Esophagus muscularis mucosa (tissue), 4 donors: ENCODE measurements at places on chromosomes 13 and 19.

GRCh38 chr19:42295831-42296525 lies 6.0 kb upstream of the PRR19 start:
- peak; percentile 95 for DNase-seq
- peaks cover 46% of the 10 kb centered on the region for H3K36me3 ChIP-seq
- H3K27me3 ChIP-seq: no peaks in the 10 kb centered on the region
- no peaks in the 10 kb centered on the region for H3K4me1 ChIP-seq
- H3K4me3 ChIP-seq: no peak overlapping the region

- H3K36me3 ChIP-seq: no peaks in the 10 kb centered on the region
- no peaks in the 10 kb centered on the region for H3K27me3 ChIP-seq
- H3K27ac ChIP-seq: peak overlapping the region; percentile 86
- H3K4me3 ChIP-seq: peak overlapping the region; percentile 60
Observed at GRCh38 chr19:3046698-3047495, 15.4 kb downstream of the TLE5 start.

- peaks cover 24% of the 10 kb centered on the region for H3K36me3 ChIP-seq
- H3K4me1 ChIP-seq: peaks cover 21% of the 10 kb centered on the region
- peak; percentile 4 for DNase-seq
Observed at GRCh38 chr19:57241176-57241575, 744 bp downstream of the ZNF805 start.

DNA sequence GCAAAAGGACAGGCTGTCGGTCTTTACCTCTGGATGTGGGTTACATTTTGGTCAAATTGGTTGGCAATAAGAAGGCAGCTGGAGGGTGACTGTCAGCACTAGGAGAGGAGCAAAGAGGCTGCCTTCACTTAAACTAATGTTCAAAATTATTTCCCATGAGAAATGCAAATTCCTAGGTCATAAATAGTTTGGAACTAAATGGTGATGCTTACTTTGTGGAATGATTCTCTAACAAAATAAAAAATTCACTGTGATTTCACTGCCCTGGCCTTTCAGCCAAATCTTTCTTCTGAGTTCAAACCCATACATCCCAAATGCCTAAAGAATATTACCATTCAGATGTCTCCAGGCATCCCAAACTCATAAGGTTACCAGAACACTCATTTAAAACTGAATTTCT lies 25.0 kb upstream of the OXGR1 start:
- H3K27me3 ChIP-seq: no peaks in the 10 kb centered on the region
- peaks cover 4% of the 10 kb centered on the region for H3K4me1 ChIP-seq
- no peak overlapping the region for H3K27ac ChIP-seq

- H3K27me3 ChIP-seq: peaks cover 27% of the 10 kb centered on the region
- peaks cover 28% of the 10 kb centered on the region for H3K4me1 ChIP-seq
- H3K4me3 ChIP-seq: peak overlapping the region; percentile 64
- H3K27ac ChIP-seq: peak overlapping the region; percentile 26
Observed at GRCh38 chr19:5339950-5340636, 519 bp downstream of the PTPRS start.

DNA sequence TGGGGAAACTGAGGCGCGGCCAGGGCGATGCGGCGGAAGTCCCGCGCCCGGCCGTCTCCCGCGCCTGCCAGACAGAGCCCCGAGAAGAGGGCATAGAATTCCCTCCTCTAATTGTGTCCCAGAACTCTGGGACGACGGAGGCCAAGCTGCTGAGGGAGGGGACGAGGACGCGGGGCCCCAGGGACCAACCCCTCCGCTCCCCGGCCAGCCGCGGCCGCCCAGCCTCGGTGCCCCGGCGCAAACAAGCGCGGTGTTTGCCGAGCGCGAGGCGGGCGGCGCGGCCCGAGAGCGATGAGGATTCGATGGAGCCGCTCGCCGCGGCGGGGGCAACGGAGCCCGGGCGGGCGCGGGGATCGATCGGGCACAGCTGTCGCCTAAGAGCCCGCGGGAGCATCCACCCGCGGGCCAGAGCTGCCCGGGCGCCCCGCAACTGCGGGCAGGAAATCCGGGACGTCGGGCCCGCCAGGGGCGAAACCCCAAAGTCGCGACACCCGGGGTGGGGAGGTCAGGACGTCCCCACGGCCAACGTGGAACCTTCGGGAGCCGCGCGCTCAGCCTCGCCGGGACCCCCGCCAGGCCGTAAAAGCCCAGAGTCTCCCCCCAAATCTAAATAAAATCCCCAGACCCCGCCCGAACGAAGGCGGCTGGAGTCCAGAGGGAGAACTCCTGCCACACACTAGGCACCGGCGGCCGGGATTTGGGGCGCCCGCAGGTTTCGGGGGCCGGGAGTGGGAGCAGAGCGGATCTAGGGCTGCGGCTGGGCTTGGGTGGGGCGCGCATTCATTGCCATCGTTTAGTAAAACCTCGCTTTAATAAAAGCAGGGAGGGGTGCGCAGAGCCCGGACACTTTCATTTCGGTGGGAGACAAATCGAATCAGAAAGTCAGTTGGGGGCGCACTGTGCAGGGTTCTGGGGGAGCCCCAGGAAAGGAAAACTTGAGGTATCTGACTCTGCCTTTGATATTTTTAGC lies 3.6 kb upstream of the ONECUT3 start:
- peak overlapping the region; percentile 33 for H3K4me3 ChIP-seq
- no peak overlapping the region for H3K27ac ChIP-seq
- H3K4me1 ChIP-seq: peaks cover 35% of the 10 kb centered on the region
- DNase-seq: no peak

DNA sequence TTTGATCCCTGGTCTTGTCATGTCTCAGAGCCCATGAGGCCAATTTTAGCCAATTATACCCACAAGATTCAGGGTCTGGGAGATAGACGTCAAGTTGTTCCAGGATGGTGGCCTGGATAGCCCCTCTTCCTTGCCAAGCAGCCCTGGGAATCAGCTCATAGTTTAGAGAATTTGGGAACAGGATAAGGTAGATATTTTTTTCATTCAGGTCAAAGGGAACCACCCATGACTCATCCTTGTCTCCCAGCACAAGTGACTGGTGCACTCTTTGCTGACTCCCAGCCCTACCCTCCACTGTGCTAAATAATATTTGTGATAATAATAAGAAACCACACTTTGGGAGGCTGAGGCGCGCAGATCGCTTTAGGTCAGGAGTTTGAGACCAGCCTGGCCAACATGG lies 17.1 kb upstream of the S1PR4 start:
- no peaks in the 10 kb centered on the region for H3K27me3 ChIP-seq
- peaks cover 7% of the 10 kb centered on the region for H3K4me1 ChIP-seq
- no peak for DNase-seq
- H3K4me3 ChIP-seq: no peak overlapping the region
- no peaks in the 10 kb centered on the region for H3K36me3 ChIP-seq

- DNase-seq: no peak
- H3K36me3 ChIP-seq: peaks cover 37% of the 10 kb centered on the region
- peak overlapping the region; percentile 98 for H3K27ac ChIP-seq
- no peaks in the 10 kb centered on the region for H3K27me3 ChIP-seq
- peaks cover 55% of the 10 kb centered on the region for H3K4me1 ChIP-seq
- H3K4me3 ChIP-seq: no peak overlapping the region
Observed at GRCh38 chr19:42287017-42287826, 14.7 kb upstream of the PRR19 start.

DNA sequence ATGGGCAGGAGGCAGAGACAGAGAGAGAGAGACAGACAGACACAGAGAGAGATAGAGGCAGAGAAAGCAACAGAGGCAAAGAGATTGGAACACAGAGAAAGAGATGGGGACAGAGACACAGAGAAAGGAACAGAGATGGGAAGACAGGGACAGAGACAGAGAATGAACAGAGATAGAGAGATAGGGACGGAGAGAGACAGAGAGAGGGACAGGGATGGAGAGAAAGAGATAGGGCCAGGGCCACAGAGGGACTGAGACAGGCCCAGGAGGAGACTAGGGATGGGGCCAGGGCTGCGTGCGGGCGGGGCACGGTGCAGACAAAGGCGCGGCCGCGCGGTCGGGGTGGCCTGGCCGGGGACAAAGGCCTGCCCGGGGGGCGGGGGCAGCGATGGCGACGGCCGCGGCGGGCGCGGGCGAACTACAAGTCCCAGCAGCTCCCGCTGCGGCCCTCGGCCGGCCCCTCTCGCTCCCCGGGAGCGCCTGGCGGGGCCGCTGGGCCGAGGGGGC lies at the start of gene ZNF358:
TSS of gene ZNF358 (plus strand) at position 459 of the 507 bp plus-strand sequence. CDS start 3,140 bp downstream, outside the sequence.
- H3K36me3 ChIP-seq: peaks cover 16% of the 10 kb centered on the region
- no peaks in the 10 kb centered on the region for H3K27me3 ChIP-seq
- DNase-seq: no peak
- H3K27ac ChIP-seq: peak within 1 kb of the TSS; percentile 92
- H3K4me1 ChIP-seq: peaks cover 38% of the 10 kb centered on the region

GRCh38 chr13:79374578-79374977 lies 31.5 kb downstream of the RBM26 start:
- H3K36me3 ChIP-seq: peaks cover 70% of the 10 kb centered on the region
- no peaks in the 10 kb centered on the region for H3K4me1 ChIP-seq
- H3K27ac ChIP-seq: no peak overlapping the region
- H3K4me3 ChIP-seq: no peak overlapping the region

GRCh38 chr13:74703855-74704387 lies 569.7 kb upstream of the KLF12 start:
- H3K4me1 ChIP-seq: no peaks in the 10 kb centered on the region
- H3K27me3 ChIP-seq: no peaks in the 10 kb centered on the region
- no peak overlapping the region for H3K4me3 ChIP-seq
- H3K27ac ChIP-seq: no peak overlapping the region
- DNase-seq: no peak
- no peaks in the 10 kb centered on the region for H3K36me3 ChIP-seq

DNA sequence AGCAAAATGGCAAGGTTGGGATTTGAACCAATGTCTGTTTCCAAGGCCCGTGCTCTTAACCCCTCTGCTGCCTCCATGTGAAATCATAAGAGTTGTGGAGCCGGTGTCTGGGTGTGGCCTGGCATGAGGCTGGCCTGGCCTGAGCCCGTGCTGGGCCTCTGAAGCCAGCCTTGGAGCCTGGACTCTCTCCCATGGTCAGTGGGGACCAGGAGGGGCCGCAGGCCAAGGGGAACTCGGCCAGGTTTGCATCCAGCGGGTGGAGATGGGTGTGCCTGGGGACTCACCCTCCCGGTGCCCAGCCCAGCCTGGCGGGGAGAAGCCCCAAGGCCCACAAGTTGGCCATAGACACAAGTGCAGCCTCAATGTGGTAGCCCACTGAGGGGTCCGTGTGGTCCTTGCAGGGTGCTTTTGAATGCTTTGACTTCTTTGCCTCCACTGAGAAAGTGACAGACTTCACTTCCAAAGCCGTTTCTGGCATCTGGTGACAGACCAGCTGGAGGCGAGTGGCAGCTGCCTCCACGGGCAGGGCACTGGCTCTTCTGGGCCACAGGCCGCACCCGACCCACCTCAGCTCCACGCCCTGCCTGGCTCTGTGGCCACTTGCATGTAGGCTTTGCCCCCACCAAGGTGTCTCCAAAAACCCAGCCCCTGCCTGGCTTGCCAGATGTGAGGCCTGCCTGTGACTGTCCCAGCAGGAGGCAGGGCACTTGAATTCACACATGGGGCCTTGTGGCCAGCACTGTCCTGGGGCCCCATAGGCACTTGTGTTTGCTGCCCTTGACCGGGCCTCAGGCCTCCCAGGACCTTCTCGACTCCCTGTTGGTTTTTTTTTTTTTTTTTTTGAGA lies 26.2 kb upstream of the NCCRP1 start:
- no peak overlapping the region for H3K27ac ChIP-seq
- no peaks in the 10 kb centered on the region for H3K27me3 ChIP-seq
- H3K36me3 ChIP-seq: peaks cover 11% of the 10 kb centered on the region
- no peak overlapping the region for H3K4me3 ChIP-seq
- DNase-seq: no peak

GRCh38 chr13:66849706-66850105 lies 380.4 kb downstream of the PCDH9 start:
- no peaks in the 10 kb centered on the region for H3K4me1 ChIP-seq
- no peak overlapping the region for H3K27ac ChIP-seq
- H3K27me3 ChIP-seq: no peaks in the 10 kb centered on the region

- peak overlapping the region; percentile 90 for H3K4me3 ChIP-seq
- peak overlapping the region; percentile 94 for H3K27ac ChIP-seq
- H3K36me3 ChIP-seq: no peaks in the 10 kb centered on the region
- no peak for DNase-seq
Observed at GRCh38 chr13:111153977-111154332, 38.8 kb downstream of the ARHGEF7 start.

DNA sequence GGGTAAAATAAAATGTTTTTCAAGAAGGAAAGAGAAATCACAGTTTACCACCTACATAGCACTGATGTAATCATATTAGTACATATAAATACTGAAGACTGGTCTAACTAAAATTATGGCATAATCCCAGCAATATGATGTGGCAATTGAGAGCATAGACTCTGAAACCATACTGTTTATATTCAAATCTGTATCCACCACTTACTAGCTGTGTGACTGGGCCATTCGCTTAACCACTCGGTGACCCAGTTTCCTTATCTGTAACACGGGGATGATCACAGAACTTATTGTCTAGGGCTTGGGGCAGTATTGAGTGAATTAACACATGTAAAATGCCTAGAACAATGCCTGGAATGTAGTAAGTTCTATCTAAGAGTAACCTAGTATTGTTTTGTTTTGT lies 13.1 kb upstream of the GTF3A start:
- H3K27me3 ChIP-seq: no peaks in the 10 kb centered on the region
- peaks cover 8% of the 10 kb centered on the region for H3K4me1 ChIP-seq
- H3K4me3 ChIP-seq: no peak overlapping the region
- H3K27ac ChIP-seq: no peak overlapping the region
- no peak for DNase-seq

GRCh38 chr13:37475966-37476365 lies 122.6 kb downstream of the POSTN start:
- H3K4me1 ChIP-seq: no peaks in the 10 kb centered on the region
- H3K27ac ChIP-seq: no peak overlapping the region
- H3K36me3 ChIP-seq: no peaks in the 10 kb centered on the region

GRCh38 chr13:95644601-95645052 lies at the start of gene DZIP1:
Gene DZIP1 (minus strand): TSS chr13:95644706. CDS start chr13:95642029, 2,677 bp downstream.
- H3K4me1 ChIP-seq: peaks cover 24% of the 10 kb centered on the region
- H3K4me3 ChIP-seq: peak within 1 kb of the TSS; percentile 74
- H3K36me3 ChIP-seq: no peaks in the 10 kb centered on the region
- H3K27me3 ChIP-seq: peaks cover 26% of the 10 kb centered on the region
- H3K27ac ChIP-seq: peak within 1 kb of the TSS; percentile 67

- no peaks in the 10 kb centered on the region for H3K36me3 ChIP-seq
- H3K27me3 ChIP-seq: no peaks in the 10 kb centered on the region
- H3K4me1 ChIP-seq: peaks cover 11% of the 10 kb centered on the region
Observed at GRCh38 chr13:21735701-21736401, 65.0 kb downstream of the FGF9 start.

DNA sequence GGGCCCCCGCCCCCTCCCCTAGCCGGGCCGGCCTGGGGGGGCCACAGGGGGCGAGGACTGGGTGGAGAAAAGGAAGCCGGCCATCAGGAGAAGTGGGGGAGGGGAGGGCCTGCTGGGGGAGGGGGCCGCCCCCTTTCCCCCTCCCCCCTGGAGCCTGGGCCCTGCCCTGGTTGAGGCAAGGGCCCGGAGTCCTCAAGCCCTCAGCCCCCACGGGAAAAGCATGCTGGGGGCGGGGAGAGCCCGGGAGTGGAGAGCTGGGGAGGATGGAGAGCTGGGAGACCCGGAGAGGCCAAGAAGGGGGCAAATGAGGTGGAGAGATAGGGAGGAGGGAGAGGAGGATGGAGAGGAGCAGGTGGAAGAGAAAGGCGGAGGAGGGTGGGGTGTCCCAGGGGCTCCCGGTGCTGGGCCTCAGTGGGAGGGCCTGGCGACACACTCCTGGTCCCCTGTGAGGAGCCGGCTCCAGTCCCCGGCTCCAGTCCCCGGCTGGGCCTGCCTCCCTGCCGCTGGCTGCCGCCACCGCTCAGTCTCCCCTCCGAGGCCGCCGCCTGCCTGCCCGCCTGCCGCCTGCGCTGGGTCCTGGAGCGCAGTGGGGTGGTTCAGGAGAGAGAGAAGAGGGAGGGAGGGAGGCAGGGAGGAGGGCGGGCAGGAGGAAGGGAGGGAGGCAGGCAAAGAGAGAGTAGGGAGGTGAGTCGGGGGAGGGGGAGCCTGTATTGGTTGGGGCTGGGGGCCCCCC lies at the start of gene GRIK5:
TSS of gene GRIK5 (minus strand) at position 588 of the 733 bp plus-strand sequence. CDS start 4,436 bp downstream, outside the sequence.
- DNase-seq: no peak
- peak within 1 kb of the TSS; percentile 73 for H3K27ac ChIP-seq
- peaks cover 12% of the 10 kb centered on the region for H3K36me3 ChIP-seq
- no peaks in the 10 kb centered on the region for H3K27me3 ChIP-seq
